Smooth muscle cell of the coronary artery (primary cell): ENCODE measurements at places on chromosomes 2 and 18. TPM values are rescaled to one million over a fixed set of nuclear protein-coding genes. Genes with fewer than 3 reads are reported as not detected.

The CHRNG gene
- total RNA-seq, result not detected in 2 replicates

The PRKAG3 gene
- total RNA-seq, result 4.1 TPM in 1 of 2 replicates, not detected in the other

The HAAO gene
- 0.38 and 0.47 TPM in 2 replicates for total RNA-seq

The SCN9A gene
- total RNA-seq, result 0.83 and 2.6 TPM in 2 replicates

The SH3YL1 gene
- total RNA-seq, result 22.8 and 33.5 TPM in 2 replicates

The EIF2B4 gene
- total RNA-seq, result 29.5 and 51.1 TPM in 2 replicates

The DYNAP gene
- not detected in 2 replicates for total RNA-seq
